GM23338 (cell line): ENCODE measurements at places on chromosomes 1 and 21.

GRCh38 chr1:58249737-58250586, 296.6 kb downstream of the OMA1 start:
- H3K27me3 ChIP-seq = peaks cover 35% of the 10 kb centered on the region
- H3K36me3 ChIP-seq = no peaks in the 10 kb centered on the region
- no peak overlapping the region for H3K27ac ChIP-seq
- peak; percentile 92 for DNase-seq

GRCh38 chr1:246302711-246303317, 204.3 kb downstream of the SMYD3 start:
- no peak overlapping the region for H3K4me3 ChIP-seq
- H3K36me3 ChIP-seq = no peaks in the 10 kb centered on the region
- peaks cover 5% of the 10 kb centered on the region; the same call in 1 of the 2 replicates for H3K4me1 ChIP-seq
- H3K27me3 ChIP-seq = no peaks in the 10 kb centered on the region

DNA sequence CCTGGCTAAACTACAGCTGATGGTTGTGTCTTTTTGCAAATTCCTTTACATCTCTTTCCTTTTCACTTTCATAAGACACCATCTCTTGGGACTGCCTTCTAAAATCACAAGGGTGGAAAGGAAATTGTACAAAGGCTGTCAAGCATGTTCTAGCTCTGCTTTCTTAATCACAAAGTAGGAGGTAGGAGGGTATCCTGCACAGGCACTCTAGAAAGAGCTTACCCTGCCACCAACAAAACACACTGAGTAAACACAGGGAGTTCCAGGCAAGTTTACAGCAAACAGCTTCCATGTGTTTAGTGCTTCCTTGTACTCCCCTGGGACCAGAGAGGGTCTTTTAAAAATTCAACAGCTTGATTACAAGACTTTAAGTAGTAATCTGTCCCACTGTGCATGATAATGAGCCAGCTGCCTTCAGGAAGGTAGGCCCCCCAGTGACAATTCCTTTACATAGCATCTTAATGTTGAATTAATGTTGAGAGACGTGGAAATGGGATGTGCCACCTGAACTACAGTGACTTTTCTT, 2.4 kb downstream of the PLPP3 start:
- H3K27ac ChIP-seq = peak overlapping the region; percentile 64; the same call in 1 of the 2 replicates
- H3K27me3 ChIP-seq = no peaks in the 10 kb centered on the region
- no peaks in the 10 kb centered on the region for H3K36me3 ChIP-seq
- DNase-seq = peak; percentile 81
- peak overlapping the region; percentile 82 for H3K4me3 ChIP-seq

DNA sequence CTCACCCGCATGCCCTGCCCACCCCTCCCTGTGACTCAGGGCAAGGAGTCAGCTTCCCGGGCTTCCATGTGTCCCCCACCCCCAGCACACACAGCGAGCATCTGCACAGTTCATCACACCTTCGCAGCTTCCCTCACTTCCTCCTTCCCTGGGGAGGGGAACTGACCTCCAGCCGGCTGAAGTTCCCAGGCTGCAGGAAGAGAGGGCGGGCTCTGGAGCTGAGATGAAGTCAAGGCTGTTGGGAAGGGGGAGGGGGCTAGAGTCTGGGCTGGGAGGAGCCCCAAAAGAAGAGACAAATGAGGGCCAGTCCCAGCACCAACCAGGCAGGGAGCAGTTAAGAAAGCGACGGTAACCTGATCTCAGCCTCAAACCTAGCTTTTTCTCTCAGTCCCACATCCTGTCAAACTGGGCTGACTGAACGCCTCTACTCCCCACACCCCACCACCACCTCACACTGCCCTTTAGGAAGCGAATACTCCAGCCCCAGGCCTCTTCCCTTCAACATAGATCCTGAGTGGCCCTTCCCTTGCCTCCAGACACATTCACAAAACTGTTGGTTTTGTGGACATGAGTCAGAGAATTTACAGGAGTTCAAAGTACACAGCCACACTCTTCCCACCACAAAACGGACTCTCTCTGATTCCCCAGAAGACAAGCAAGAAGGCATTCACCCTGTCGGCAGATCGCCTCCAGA, 1.8 kb downstream of the RHOC start:
- peaks cover 43% of the 10 kb centered on the region for H3K27me3 ChIP-seq
- peak; percentile 99 for DNase-seq
- H3K27ac ChIP-seq = peak overlapping the region; percentile 41; the same call in 1 of the 2 replicates
- H3K4me1 ChIP-seq = peaks cover 60% of the 10 kb centered on the region
- peaks cover 4% of the 10 kb centered on the region; the same call in 1 of the 2 replicates for H3K36me3 ChIP-seq

DNA sequence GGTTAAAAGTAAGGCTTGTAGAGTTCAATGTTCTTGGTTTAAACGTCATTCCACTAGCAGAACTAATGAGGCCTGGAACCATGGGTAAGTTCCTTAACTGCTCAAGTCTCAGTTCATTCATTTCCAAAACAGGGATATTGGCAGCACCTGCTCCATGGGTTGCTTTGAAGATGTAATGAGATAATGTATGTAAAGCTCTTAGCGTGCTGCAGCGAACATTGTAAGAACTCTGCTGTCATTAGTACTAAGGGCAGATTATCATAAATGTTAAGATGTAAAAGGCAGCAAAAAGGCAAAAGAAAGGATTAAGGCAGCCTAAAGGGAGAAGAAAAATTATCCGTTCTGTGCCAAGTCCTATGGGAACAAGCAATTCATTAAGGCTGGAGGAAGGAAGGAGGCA, 129.1 kb upstream of the NGF start:
- no peak overlapping the region for H3K27ac ChIP-seq
- no peak overlapping the region for H3K4me3 ChIP-seq
- H3K36me3 ChIP-seq = no peaks in the 10 kb centered on the region; the same call in 1 of the 2 replicates
- DNase-seq = no peak

DNA sequence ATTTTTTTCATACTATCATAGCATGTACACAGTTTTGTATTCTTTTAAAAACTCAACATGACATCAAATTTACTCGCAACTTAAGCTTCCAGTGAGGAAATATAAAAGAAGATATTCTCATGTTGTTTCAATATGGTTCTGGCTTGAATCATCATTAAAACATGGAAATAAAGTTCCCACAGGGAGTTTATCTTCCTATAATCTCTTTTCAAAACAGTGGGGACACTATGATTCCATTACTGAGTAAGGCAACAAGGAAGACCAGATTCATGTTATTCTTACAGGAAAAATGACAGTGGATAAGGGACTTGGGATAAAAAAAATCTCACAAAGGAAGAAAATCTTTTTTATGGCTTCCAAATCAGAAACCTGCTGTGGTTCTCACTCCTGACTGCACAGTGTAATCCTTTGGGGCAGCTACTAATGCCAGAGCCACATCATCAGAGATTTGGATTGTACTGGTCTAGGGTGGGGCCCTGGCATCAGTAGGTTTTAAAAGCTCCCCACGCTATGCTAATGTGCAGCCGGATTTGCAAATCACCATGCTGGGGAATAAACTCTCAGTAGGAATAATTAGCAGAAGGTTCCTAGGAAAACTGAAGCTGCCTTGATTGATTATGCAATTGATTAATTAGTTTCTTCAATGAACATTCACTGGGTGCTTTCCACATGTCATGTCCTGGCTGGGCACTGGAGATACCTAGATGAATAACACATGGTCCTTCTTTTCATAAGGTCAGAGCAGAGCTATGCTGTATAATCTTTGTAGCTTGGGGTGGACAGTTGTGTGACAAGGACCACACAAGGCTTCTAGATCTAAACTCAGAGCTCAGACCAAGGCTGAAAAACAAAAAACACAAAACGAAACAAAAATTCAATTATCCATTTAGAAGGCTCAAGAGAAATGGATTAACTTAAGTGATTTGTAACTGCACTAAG, 71.1 kb upstream of the C8B start:
- no peak for DNase-seq
- H3K27ac ChIP-seq = no peak overlapping the region
- H3K27me3 ChIP-seq = no peaks in the 10 kb centered on the region
- H3K4me3 ChIP-seq = no peak overlapping the region
- H3K36me3 ChIP-seq = no peaks in the 10 kb centered on the region

- H3K36me3 ChIP-seq = no peaks in the 10 kb centered on the region
- H3K27ac ChIP-seq = no peak overlapping the region
- H3K4me3 ChIP-seq = no peak overlapping the region
Observed at GRCh38 chr1:182834326-182834725, 4.8 kb upstream of the DHX9 start.

DNA sequence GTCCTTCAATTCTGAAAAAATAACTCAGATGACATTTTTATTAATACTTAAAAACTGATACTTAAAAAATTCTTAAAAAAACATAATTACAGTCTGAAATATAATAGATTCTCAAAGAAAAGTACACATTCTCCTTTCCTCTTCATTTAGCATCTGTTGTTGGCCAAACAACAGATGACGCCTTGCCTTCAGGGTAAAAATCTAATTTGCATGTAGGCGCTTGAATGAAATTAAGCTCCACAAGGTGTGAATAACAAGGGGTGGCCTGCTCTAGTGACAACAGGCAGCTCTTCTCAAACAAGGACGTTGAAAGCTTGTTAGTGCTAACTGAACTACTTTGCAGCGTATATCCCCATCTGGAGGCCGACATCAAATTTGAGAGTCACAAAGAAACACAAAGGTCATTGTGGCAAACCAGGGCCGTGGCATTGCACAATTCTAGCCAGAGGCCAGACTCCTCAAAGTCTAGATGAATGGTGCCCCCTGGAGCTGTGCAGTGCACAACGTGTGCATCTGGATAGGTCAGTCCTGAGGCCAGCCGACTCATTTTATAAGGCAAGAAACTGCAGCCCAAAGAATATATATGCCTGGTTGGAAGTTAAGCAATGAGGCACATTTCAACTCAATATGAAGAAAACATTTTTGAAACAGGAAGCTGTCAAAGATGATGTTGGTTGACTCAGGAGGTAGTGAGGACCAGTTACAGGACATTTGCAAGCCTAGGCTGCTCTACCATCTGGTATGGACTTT, 459.2 kb upstream of the RUNX1 start:
- no peaks in the 10 kb centered on the region for H3K27me3 ChIP-seq
- peak; percentile 85 for DNase-seq
- H3K4me1 ChIP-seq = peaks cover 50% of the 10 kb centered on the region
- H3K36me3 ChIP-seq = no peaks in the 10 kb centered on the region
- no peak overlapping the region for H3K27ac ChIP-seq
